AG10803 (cell line): ENCODE measurements at places on chromosomes 13 and 19.

GRCh38 chr13:47548294-47548840 lies 452.7 kb downstream of the SUCLA2 start:
- DNase-seq = no peak

DNA sequence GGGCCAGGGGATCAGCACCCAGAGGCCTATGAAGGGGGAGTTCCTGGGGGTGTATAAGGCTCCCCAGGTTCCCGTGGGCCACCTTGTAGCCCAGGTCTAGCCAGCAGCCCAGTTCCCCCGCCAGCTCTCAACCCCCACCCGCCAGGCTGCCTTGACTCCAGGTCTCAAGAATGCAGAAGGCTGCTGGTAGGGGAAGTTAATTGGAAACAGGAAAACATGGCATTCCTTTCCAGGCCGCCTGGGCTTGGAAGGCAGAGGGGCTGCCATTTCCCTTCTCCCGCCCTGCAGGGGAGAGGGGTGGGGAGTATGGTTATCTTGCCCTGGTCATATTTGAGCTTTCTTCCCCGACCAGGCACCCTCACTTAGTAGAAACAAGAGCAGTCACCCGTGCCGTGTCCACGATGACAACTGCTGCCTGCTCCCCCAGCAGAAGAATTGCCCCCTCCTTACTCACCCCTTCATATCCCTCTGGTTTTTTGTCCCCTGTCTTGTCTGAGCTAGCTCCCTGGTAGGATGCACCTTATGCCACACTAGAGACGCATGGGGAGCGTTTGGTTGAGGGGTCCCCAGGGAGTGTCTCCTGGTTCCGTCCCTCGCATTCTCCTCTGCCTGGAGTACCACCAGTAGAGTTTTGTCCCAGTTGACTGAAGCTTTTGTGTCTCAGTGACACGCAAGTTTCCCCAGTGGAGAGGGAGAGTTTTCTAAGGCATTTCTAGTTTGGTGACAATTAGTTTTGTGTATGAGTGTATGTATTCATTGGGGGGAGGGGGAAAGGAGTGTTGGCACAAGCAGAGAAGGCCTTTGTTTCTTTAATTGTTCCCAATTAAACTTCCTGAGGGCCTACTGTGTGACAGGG lies 4.5 kb downstream of the BICRA start:
- DNase-seq = peak; percentile 85

DNA sequence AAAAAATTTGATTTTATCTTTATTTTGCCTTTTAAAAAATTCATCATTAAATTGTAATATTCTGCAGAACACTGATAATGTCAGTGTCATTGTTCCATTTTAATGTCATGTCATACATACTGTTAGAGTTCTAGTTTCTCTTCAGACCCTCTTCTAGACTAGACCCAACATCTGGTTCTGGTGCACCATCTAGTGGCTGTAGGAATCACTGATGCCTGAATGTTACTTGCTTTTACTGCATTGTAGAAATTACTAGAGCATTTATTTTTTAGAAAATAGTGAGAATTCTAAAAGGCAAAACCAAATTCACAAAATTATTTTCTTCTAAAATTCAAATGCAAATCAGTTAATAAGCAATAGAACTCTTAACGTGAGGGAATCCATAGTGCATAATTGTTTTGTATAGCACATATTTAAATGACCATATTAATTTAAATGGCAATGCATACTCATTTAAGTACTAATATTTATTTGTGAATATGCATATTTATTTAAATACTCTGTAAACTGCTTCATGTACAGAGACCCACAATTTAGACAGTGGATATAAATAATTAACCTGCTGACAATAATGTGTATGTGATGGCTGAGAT lies 425.7 kb downstream of the KLF12 start:
- DNase-seq = peak; percentile 67

GRCh38 chr13:80037505-80037888 lies 303.4 kb downstream of the SPRY2 start:
- DNase-seq = peak; percentile 86

DNA sequence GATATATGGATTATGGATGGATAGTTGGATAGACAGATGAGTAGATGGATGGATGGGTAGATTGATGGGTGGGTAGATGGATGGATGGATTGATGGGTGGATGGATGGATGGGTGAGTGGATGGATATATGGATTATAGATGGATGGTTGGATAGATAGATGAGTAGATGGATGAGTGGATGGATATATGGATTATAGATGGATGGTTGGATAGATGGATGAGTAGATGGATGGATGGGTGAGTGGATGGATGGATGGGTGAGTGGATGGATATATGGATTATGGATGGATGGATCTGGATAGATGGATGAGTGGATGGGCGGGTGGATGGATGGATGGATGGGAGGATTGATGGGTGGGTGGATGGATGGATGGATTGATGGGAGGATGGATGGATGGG lies 36.4 kb upstream of the TNFAIP8L1 start:
- no peak for DNase-seq

- no peak for DNase-seq
Observed at GRCh38 chr19:38255383-38256014, 675 bp downstream of the PPP1R14A start.

- DNase-seq = no peak
Observed at GRCh38 chr13:110105136-110105535, 201.8 kb downstream of the COL4A1 start.

GRCh38 chr13:91361755-91362271 lies 14.3 kb downstream of the MIR17HG start:
- no peak for DNase-seq

- peak; percentile 63 for DNase-seq
Observed at GRCh38 chr19:12801466-12802266, at the start of the genes PRDX2 and THSD8. TSS of gene PRDX2 (minus strand) at chr19:12801800. CDS start at chr19:12801261, 539 bp downstream. TSS of gene THSD8 (plus strand) at chr19:12802069. CDS start at chr19:12802072, 3 bp downstream.

DNA sequence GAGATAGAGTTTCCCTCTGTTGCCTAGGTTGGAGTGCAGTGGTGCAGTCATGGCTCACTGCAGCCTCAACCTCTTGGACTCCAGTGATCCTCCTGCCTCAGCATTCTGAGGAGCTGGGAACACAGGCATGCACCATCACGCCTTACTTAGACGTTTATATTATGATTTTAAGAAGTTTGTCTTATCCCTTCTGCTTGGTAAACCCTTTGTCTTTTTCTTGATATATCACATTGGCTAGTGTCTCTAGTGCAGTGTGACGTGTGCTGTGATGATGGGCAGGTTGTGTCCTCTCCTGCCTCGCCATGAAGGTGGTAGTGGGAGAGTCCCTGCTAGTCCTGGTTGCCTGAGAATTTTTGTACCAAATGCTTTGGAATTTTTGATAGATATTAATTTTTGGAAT lies 93.9 kb downstream of the KDM4B start:
- no peak for DNase-seq

DNA sequence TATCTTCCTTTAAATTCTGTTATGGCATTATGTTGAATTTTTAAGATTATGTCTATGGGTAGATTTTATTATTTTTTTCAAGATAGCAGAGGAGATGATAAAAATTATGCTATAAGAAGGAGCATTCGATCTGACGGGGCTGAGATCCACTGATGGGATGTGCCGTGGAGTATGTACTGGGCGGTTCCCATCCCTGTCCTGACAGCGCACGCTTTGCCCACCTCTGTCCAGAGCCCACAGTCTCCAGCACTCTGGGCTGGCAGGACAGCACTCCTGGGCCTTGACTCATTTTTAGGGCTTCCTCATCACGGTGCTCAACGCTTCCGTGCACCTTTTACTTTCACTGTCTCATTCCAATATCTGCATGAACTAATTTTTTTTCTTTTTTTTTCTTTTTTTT lies 235.5 kb downstream of the TEX29 start:
- no peak for DNase-seq

DNA sequence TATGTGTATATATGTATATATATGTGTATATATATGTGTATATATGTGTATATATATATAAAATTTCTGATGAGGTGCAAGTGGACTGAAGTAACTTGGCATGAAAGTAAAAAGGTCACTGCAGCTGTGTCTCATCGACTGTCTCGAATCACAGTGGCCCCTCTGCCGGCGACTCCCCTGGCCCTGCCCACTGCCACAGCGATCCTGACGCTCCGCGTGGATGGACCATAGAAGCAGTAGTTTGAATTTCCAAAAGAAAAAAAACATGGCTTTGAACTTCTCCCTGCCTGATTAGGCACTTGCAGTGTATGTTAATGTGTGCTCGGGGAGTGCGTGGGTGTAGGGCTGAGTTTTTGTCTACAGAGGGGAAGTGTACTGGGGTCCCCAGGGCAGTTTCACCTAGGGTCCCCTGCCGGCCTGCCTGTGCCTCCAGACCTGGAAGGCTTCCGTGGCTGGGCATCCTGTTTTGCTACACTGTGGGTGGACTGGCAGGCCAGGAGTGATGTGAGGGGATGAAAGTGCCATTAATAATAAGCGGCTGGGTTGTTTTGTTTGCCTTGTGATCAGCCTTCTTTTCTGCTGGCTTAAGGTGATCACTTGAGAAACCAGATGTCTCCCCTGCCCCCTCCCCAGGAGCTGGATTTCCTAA lies 10.8 kb downstream of the ZIC5 start:
- DNase-seq = no peak

- DNase-seq = no peak
Observed at GRCh38 chr19:43914051-43914450, 21.0 kb downstream of the ZNF45 start.

- no peak for DNase-seq
Observed at GRCh38 chr19:29483944-29484581, 41.7 kb upstream of the VSTM2B start.

DNA sequence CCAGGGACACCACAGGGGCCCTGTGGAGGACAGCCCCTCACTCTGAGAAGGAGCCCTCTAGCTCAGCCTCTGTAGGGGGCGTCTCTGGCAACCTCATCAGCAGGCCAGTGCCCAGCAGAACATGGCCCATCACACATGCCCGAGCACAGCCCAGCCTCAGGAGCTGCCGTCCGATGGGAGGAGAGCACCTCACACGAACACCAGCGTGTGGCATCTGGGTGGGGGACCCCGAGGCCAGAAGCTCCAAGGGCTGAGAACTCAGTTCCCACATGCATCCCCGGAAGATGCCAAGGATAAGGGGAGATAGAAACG lies 11.3 kb downstream of the SH3GL1 start:
- DNase-seq = no peak

GRCh38 chr19:16015805-16016173 lies 60.5 kb upstream of the TPM4 start:
- no peak for DNase-seq

GRCh38 chr13:25690582-25690981 lies 318.8 kb downstream of the ATP8A2 start:
- no peak for DNase-seq

DNA sequence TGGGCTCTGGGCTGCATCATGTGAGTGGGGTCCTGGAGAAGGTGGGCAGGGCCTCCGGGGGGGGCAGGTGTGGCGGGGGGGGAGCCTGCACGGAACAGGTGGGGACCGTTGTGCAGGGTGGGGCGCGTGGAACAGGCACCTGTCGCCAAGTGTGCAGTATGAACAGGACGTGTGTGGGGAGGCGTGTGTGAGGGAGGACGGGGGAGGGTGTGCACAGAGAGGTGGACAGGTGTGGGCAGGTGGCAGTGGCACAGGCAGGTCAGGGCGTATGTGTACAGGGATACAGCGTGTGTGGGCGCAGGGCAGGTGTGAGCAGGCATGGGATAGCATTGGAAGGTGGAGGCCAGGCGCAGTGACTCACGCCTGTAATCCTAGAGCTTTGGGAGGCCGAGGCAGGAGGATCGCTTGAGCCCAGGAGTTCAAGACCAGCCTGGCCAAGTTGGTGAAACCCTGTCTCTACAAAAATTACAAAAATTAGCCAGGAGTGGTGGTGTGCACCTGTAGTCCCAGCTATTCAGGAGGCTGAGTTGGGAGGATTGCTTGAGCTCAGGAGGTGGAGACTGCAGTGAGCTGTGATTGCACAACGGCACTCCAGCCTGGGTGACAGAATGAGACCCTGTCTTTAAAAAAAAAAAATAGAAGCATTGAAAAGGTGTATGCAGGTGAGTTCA lies 3.2 kb downstream of the PLK5 start:
- DNase-seq = no peak

DNA sequence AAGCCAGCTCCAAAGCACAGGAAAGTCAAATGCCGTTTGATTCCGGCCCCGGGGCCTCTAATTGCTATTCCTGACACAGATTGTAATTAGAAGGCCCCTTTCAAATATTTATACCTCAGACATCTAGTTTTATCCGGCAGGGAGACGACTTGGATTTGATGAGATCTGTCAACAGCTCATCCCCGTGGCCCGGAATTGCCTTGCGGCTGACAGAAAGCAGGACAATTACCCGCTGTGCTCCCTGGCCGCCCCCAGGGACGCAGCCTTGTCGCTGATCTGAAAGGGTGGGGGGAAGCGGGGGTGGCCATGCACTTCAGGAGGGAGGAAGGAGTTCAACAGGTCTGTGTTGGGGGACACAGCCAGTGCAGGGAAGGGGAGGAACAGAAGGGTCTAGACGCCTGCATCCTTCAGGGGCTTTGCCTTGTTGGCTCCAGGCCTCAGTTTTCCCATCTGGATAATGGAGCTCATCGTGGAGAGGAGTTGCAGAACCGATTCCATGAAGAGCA lies 1.8 kb upstream of the SHD start:
- DNase-seq = no peak

- no peak for DNase-seq
Observed at GRCh38 chr19:56291867-56292266, 19.3 kb downstream of the EDDM13 start.

DNA sequence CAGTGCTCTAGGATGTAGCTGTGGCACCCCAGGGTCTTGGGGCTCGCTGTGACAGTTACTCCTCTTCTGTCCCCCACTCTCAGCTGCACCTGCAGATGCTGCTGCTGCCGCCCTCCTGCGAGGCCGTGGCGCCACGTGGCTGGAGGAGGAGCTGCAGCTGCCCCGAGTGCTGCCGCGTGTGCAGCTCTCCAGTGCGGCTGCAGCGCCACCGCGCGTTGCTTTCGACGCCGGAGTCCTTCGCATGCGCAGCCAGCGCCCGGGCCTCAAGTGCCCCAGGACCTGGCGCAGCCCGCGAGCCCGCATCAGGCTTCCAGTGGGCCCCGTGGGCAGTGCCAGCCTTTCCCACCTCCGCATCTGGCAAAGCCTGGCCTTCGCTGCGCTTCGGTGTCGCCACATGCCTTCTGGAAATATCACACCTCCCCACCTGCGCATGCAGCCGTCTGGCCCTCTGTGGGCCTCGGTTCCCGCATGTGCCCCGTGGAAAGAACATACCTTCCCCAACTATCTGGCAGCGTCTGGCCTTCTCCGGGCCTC lies 692 bp upstream of the ZNF580 start:
- DNase-seq = peak; percentile 68

- peak; percentile 94 for DNase-seq
Observed at GRCh38 chr19:43519436-43520088, 7.4 kb downstream of the ETHE1 start.

GRCh38 chr13:103634066-103634465 lies 567.8 kb upstream of the SLC10A2 start:
- DNase-seq = no peak

DNA sequence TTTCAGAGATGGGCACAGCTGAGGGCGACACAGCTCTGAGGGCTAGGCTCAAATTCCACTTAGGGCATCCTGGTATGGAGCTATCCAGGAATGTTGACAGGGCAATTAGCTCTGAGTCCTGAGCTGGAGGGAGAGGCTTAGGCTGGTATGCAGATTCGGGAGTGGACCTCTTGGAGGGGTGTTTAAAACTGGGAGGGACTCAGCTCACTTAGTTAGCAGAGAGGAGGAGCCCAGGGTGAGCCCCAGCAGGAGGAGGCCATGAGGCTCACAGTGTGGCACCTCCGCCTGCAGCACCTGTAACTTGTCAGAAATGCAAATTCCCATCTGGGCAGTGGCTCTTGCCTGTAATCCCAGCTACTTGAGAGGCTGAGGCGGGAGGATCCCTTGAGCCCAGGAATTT lies 10.2 kb upstream of the NOP53 start:
- no peak for DNase-seq
